ENCODE measurements at places on chromosomes 16 and 17.
A peak's percentile ranks its signal among the peaks of the same experiment; 100 is the strongest.

- DNase-seq, result no peak
Measured at GRCh38 chr16:76729525-76729924, 452.3 kb downstream of the CNTNAP4 start.

DNA sequence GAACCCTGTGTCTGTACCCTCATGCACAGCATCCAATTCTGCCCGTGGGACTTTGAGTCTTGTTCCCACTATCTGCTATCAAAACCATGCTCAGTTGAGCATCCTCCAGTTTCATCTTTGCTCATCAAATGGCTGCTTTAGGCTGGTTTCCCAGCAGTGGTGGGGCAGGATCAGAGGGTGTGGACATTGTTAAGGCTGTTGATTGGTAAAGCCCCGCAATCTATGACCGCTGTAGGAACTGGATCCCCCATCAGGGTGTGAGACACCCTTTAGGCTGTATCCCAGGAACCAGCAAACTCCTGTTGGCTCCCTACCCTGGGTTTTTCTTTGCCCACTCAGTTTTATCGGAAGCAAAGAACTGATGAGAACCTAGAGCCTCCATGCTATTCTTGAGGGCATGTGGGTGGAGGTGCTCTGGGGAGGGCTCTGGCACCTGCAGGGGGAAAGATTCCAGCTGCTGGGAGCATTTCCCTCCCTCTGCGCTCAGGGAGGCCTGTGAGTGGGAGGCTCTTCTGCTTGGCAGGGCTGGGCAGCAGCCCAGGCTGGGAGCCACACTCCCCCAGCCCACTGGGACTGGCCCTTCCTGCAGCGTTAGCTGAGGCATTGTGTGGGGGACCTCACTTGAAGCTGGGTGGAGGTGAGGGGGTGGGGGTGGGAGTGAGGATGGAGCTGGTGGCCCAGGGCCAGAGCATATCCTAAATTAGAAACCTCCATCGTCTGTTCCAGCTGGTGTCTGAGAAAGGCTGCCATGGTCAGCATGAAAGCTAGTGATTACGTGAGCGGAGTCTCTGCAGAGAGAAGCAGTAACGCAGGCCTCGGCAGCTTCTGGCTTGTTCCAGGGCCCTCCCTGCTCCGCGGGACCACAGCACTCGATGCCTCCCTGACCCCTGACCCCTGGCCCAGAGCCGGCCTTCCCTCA, 160.6 kb downstream of the IRF8 start:
- DNase-seq, result no peak

DNA sequence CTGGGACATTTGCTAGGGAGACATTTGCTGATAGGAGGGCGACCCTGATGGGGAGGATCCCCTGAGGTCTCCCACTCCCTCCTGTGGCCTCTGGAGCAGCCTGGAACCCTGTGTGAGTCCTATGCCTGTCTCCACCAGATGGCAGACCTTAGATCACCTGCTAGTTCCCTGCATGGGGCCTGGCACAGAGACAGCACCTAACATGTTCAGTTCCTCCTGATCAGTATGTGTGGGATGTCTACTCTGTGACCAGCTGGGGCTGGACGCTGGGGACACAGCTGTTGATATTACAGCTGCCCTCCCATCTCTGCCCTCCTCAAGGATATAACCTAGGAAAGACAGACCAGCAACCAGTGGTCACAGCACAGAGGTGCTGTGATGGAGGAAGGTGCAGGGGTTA, 1.1 kb upstream of the ADCY7 start:
- DNase-seq, result peak; percentile 75

- no peak for DNase-seq
Measured at GRCh38 chr17:81397314-81398175, 2.3 kb downstream of the BAHCC1 start.

Measured in CD4-positive, alpha-beta T cell treated with Interleukin-6 for 4 hours (primary cell).